Cortex of kidney (tissue), 1 donor: ENCODE measurements at places on chromosomes 3 and 15.

GRCh38 chr15:74851960-74852359, 9.0 kb upstream of the ULK3 start:
- DNase-seq = no peak

GRCh38 chr3:6962801-6963200, 101.9 kb downstream of the GRM7 start:
- DNase-seq = no peak

DNA sequence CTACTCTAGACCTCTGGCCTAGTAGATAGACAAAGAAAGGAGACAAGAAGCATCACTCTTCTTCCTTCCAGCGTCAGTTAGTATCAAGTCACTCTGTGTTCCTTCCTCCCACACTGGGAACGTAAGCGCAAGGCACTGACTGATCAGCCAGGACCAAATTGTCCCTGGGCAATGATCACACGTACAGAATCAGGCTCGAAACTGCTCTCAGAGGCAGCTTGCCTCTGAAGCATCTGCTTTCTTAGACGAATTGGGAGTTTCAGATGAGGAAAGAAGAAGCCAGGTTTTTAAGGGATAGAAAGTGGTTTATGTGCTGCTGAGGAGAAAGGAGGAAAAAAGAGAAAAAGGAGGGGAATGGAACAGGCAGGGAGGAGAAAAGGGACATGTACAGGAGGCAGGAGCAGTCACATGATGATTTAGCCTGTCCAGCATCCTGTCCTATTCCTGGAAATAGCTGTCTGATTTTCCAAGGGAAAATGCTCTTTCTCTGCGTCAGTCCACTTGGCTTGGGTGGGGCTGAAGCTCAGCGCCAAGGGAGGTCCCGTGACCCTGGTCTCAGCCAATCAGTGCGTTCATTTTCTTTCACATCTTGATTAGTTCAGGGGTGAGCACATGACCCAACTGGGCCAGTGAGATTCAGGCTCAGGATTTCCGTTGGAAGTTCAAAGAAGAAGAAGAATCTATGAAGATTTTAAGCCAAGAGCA, 102.0 kb upstream of the PRICKLE2 start:
- DNase-seq = no peak

DNA sequence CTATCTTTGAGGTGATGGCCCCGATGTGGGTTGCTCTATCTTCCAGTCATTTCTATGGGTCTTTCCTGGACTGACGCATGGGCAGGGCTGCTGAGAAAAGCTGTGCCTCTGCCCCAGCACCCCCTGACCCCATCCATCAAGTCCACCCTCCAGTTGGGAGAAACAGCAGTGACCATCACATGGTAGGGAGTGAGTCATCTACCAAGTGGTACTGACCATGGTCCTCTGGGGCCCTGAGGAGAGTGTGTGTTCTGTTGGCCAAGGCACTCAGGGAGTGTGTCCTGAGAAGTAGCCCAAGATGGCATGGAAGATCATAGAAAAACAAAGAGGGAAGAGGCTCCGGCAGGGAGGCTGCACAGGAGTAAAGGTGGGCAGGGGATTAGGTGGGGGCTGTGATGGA, 1.6 kb upstream of the DNAH1 start:
- DNase-seq = no peak

GRCh38 chr3:197508461-197508860, 47.3 kb downstream of the BDH1 start:
- no peak for DNase-seq

GRCh38 chr15:36926427-36926825, 173.9 kb downstream of the MEIS2 start:
- DNase-seq = no peak
